Cardiac septum (tissue), 1 donor: ENCODE measurements at places on chromosomes 2 and 18.

- DNase-seq, result no peak
Measured at GRCh38 chr2:61952288-61952687, 46.8 kb downstream of the COMMD1 start.

- DNase-seq, result no peak
Measured at GRCh38 chr18:3340015-3340681, 78.2 kb downstream of the MYL12B start.

DNA sequence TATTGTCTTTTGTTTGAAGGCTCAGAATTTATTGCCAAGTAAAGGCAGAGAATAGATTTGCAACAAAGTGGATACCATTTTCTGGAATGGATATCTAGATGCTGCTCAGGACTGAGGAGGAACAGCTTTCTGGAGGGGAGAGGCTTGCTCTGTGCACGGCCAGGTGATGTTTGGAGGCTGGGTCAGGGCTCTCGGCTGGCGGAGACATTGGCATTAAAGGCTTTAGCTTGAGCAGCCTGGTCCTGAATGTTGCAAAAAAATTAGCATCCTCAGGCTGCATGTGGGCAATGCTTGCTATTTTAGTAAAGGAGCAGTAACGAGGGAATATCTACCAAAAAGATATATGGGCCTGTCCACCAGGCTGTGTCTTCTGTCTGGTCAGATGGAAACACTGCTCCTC is 20.4 kb downstream of the RNF144A start:
- DNase-seq, result no peak

- DNase-seq, result peak; percentile 75
Measured at GRCh38 chr2:222358876-222359275, 60.1 kb upstream of the PAX3 start.

DNA sequence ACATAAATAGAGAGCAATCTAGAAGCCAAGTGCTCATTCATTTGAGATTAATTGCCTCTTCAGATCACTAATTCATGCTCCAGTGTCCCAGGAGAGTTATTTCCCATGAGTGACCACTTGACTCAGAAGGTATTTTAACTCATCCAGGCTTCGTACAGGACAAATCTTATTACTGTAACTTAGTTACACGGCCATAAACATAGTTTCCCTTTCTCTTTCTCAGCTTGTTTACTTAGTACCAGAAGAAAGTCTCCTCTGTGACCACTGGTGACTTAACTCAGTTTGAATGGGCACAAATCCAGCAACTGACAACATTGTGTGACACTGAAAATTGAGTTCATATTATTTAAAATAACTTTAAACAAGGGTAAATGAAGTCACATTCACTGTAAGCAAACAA is 25.3 kb downstream of the MMADHC start:
- DNase-seq, result no peak

DNA sequence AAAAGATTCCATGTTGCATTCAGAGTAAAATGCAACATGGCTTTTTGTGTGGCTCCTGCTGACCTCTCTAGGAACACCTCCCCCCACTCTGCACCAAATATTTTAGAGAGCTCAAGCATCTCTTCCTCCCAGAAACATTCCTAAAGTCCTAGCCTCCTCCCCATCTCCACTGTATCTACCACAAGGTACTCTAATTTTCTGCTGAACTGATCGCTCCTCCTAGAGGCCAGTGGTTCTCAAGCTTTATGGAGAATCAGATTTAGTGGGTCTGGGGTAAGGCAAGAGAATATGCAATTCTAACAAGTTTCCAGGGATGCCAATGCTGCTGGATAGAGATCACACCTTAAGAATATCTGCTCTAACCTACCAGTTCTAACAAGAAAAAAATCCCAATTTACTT is 89.5 kb upstream of the HNRNPA3 start:
- no peak for DNase-seq

DNA sequence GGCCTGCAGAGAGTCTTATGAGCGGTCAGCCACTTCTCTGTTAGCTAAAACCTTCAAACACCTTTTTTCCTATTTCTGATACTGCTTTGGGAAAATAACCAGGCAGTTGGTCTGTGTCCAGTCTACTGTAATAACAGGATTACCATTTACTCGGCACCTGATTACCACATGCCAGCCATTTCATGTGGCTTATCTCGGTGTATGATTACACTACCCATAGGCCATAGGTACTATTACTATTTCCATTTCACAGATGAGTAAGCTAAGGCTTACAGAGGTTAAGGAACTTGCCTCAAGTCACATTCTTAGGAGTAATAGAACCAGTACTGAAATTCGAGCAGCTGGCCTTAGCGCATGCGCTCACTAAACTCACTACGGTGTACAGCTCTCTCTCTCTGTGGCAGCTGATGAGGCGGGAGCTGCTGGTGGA is 147.2 kb upstream of the L3MBTL4 start:
- no peak for DNase-seq
